ENCODE measurements at places on chromosomes 11 and 22.

GRCh38 chr11:86984701-86985100 is 29.5 kb upstream of the FZD4 start:
- no peak for DNase-seq

GRCh38 chr11:32583459-32584271 is at the start of gene EIF3M:
Gene EIF3M (plus strand): TSS chr11:32583831. CDS start chr11:32583888, 57 bp downstream.
- DNase-seq: peak; percentile 96

GRCh38 chr11:78310500-78310909 is 107.1 kb downstream of the GAB2 start:
- DNase-seq: no peak

DNA sequence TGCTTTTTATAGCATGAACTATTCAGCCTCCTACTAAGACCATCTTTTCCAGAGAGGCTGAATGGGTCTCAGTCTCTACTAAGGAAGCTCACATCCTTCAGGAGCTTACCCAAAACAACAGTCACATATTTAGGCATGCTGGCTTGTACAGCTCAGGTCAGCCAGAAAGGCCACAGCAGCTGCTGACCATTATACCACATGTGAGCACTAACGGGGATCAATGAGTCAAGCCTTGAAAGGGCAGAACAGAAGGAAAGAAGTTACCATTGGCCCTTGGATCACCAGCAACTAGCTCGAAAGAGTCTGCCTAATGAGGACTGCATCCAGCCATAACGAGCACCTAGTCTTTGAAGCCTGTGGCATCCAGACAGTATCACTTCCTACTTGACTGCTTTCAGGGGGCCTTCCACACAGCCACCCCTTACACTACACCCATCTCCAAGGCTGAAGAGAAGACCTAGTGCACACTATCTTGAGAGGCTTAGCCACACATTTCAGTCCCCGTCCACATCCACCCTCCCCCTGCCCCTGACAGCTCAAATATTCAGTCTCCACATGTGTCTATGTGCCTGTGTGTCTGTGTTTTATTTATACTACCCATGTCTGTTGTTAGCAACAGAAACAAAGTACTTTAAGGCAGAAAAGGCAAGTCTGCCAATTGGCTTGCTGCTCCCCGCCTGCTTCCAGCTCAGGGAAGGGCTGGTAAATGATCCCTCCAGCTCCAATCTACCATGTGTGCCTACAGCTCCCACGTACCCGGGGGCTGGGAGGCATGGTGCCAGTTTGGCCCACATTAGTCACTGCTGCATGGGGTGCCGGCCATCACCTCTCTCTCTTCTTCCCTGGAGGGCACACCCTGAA is 95.5 kb downstream of the RPL27A start:
- DNase-seq: peak; percentile 90

DNA sequence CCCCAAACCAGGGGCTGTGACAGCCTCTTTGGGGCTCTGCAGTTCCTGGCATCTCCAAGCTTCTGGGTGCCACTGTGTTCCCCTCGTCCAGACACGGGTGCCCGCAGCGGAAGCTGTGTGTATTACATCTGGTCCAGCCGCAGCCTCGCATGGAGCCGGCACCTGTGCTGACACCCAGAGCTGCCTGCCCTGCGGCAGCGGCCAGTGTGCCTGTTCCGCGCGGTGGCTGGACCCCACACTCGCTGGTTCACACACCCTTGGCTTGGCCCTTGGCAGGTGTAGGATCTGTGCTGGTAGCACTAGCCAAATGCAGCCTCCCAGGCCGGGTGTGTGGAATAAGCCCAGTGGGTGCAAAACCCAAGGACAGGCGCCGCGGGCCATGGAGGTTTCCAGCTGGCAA is 24.5 kb upstream of the RNASEH2C start:
- no peak for DNase-seq

GRCh38 chr11:1421291-1421690 is 31.6 kb downstream of the BRSK2 start:
- no peak for DNase-seq

GRCh38 chr11:79427126-79427525 is 13.7 kb downstream of the TENM4 start:
- no peak for DNase-seq

- no peak for DNase-seq
These were observed 12.1 kb downstream of the PPM1F start for GRCh38 chr22:21940521-21940920.

GRCh38 chr11:24963852-24964251 is 467.0 kb downstream of the LUZP2 start:
- DNase-seq: no peak

DNA sequence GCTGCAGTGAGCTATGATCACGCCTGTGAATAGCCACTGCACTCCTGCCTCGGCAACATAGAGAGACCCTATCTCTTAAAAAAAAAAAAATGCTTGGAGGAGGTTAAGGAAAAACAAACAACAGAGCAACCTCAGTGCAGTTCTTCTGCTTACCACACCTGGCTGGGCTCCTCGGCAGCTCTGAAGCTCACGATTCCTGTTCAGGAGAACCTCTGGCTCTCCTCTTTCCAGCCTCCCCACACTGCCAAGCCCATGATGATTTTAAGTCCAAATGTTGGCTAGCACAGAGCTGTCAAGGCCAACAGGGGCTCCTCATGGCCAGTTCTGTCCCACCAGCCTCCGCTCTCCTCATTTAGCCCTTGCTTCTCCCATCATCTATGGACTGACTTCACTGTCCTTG is 69.7 kb upstream of the ARFGAP3 start:
- DNase-seq: no peak

DNA sequence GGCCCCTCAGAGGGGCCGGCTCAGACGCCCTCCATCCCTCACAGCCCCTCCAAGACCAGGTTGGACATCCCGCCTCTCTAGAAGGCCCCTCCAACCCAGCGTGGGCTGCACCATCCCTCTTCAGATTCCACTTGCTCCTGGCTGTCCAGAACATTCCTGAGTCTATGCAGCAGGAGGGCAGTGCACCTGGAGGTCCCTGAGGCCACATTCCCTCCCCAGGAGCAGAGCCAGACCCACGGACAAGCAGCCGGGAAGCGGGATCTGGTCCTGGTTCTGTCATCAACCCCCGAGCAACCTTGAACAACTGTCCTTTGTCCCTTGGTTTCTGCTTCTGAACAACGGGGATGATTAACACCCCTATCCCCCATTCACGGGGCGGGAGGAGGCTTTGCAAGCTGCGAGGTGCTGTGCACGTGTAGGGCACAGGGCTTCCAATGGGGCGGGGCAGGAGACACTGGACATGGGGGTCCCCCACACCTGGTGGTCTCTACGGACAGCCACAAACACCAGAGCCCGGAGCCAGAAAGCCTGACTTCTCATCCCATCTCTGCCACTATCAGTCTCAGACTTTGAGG is 13.2 kb upstream of the PDGFB start:
- DNase-seq: no peak

DNA sequence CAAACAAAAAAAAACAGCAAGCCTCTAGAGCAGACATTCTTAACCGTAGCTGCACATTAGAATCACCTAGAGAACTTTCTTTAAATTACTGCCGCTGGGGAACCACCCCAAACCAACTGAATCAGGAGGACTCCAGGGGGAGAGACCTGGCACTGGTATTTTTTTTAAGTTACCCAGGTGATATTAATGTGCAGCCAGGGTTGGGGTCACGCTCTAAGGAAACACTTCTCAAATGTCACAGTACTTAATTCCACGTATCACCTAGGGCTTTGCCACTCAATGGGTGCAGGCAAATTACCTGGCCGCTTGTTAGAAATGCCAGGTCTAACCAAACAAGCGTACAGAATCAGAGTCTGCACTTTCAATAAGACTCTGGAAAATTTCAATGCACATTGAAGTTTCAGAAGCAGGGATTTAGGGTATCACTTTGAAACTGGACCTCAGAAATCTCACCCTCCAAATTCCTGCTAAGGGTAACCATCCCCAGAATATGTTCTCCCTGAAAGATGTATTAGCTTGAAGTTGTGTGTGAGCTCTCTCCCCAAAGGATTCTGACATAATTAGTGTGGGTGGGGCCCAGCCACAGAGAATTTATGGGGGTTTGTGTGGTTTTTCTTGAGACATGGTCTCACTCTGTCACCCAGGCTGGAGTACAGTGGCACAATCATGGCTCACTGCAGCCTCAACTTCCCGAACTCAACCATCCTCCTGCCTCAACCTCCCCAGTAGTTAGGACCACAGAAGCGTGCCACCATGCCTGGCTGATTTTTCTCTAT is 12.7 kb upstream of the ISX start:
- DNase-seq: no peak

- DNase-seq: no peak
These were observed 30.1 kb downstream of the ST14 start for GRCh38 chr11:130189492-130190210.

DNA sequence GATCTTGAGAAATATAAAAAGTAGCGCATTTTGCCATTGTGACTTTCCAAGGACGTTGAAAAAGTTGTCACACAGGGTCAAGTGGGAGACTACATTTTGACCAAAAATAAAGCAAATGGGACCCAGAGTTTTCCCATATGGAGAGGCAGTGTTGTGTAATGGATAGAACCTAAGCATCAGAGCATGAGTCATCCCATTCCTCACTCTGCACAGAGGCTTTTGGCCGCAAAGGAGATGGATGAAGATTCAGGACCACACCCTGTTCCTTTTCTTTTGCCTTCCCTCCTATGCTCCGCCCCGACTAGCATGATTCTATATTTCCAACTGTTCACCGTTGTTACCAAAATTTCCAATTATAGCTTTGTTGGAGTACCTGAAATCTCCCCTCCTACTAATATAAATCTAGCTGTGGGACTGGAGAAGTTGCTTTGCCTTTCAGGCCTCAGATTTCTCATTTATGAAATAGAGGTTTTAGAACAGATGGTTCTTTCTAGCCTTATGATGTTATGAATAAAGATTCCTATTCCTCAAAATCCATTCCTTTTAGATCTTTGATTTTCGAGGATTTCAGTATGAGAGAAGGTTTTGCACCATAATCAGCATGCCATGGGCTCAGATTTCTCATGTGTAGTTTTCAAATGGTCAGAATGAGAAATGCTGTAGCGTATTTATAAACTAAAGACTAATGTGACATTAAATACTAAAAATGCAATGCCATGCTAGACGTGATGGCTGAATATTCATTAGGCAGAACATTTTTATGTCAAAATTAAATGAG is 921.9 kb upstream of the TENM4 start:
- DNase-seq: peak; percentile 14

DNA sequence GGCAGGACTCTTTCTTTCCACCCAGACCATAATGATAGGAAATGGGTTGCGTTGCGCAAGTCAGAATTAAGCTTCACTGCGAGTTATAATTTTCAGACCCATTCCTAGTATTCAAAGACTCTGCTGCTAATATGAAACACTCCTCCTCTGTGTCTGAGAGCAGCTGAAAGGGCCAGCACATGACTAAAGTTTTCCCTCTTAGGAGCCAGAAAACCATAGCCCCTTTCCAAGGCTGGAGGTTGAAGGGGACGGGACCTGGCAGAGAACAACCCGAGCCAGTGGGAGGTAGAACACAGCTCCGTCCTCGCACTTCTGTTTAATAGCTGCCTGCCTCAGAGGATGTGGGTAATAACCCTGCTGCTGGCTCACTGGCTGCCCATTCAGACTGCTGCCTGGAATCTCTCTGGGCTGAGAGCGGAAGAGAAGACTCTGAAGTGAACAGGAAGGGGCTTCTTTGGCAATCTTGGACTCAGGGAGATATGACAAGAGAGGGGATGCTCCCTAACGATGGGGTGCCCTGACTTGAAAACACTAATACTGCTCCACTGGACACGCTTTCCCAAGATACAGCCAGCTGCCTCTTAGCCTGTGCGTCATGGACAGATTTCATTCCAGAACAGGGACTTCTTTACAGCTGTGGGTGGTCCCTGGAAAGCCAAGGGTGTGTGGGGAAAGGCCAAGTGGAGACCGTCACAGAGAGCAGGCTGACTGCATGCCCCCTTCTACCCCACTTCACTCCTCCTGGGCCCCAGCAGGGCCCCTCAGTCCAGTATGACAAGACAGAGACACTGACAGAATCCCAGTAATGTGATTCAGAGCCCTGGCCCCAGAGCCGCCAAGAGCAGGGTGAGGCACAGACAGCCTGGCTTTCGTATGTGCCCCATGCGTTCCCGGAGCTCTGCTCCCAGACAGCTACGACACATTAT is 156.9 kb downstream of the FEZ1 start:
- DNase-seq: peak; percentile 42

DNA sequence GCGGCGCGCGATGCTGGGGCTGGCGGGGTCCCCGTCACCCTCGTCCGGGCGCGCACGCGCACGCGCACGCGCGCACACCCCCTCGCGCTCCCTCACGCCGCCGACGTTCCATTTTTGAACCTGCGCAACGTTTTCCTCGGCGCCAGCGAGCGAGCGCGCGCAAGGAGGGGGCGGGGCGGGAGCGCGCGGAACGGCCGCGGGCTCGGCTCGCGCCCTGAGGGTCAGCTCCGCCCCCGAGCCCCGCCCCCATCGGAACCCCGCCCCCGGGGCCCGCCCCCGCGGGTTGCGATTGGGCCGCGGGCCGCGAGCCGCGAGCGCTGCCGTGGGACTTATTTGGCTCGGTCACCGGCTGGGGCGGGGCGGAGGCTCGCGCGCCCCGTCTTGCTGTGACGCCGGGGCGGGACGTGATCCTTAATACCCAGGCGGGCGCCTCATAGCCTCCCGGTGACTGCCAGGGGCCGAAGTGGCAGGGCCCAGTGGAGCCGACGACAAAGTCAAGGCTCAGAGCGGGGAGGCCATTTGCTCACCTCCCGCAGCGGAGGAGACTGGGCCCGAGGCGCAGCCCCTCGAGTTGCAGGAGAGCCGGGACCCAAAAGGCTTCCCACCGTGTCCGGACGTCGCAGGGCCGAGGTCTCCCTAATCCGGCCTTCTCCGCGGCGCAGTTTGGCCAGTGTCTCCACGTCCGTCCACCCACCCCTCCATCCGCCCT is at the start of gene CBX7:
CBX7 (minus strand) TSS at position 170 of the 709 bp plus-strand sequence. CDS start 236 bp downstream, outside the sequence.
- DNase-seq: peak; percentile 89

DNA sequence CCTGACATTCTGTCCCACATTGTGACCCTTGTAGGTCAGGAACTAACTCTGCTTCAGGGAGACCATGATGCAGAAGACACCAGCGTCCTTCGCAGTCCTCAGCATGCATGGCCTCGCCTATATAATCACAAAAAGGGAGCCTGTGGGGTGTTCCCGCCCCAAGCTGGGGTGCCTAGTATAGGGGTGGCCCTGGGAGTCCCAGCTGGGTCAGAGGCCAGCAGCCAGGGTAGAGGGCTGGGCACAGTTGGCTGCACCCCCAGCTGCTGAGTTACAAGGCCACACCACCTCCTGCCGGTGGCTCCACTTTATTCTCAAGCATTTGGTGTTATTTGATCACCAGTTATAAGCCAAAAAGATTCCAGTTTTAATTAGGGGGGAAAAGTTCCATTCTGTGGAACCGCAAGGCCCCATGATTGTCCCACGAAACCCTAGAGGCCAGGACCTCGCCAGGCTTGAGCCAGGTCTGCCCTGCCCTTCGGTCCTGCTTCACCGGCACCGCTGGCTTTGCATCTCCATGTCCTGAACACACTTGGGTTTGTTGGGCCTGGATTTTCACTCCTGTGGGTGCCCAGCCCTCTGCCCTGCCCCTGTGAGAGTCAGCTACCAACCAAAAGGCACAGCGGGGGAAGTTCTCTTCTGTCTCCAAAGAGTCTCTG is 15.0 kb upstream of the GNB1L start:
- DNase-seq: no peak

Measured in mesenchymal stem cell (in vitro differentiated cells and primary cell).